Muscle of arm (tissue), 14 donors: ENCODE measurements at places on chromosomes 3 and 15. TPM values are rescaled to one million over a fixed set of nuclear protein-coding genes. Genes with fewer than 3 reads are reported as not detected.

The OXSM gene
- 12.8 TPM for polyA plus RNA-seq

The C3orf33 gene
- polyA plus RNA-seq = 4.3 TPM

The SCN5A gene
- 7.1 TPM for polyA plus RNA-seq

The CCR5 gene
- 0.34 TPM for polyA plus RNA-seq

The C2CD4B gene
- 3.5 TPM for polyA plus RNA-seq

The PLCL2 gene
- polyA plus RNA-seq = 15.7 TPM

The BCHE gene
- 65.5 TPM for polyA plus RNA-seq

The POPDC2 gene
- 16.0 TPM for polyA plus RNA-seq

The GXYLT2 gene
- 39.2 TPM for polyA plus RNA-seq

The ISL2 gene
- polyA plus RNA-seq = not detected

The DPPA4 gene
- polyA plus RNA-seq = 3.5 TPM

The RUVBL1 gene
- polyA plus RNA-seq = 32.0 TPM

The GOLGA6L10 gene
- polyA plus RNA-seq = 0.20 TPM

The CHDH gene
- 0.96 TPM for polyA plus RNA-seq

The HCLS1 gene
- 7.6 TPM for polyA plus RNA-seq

The WDR72 gene
- polyA plus RNA-seq = 0.25 TPM

The GPR156 gene
- not detected for polyA plus RNA-seq

The ABHD17C gene
- 7.1 TPM for polyA plus RNA-seq

The MUSTN1 gene
- polyA plus RNA-seq = 49.5 TPM

The AGTR1 gene
- polyA plus RNA-seq = 29.8 TPM

The GPR62 gene
- 1.0 TPM for polyA plus RNA-seq
